Amniotic stem cell (primary cell): ENCODE measurements at places on chromosomes 7 and 10.

GRCh38 chr7:87480386-87480785 is 4.9 kb upstream of the ABCB4 start:
- DNase-seq = no peak

GRCh38 chr7:29199776-29200175 is 5.2 kb downstream of the CHN2 start:
- no peak for DNase-seq

- no peak for DNase-seq
Measured at GRCh38 chr7:116212869-116213268, 2.5 kb downstream of the TES start.

- no peak for DNase-seq
Measured at GRCh38 chr10:90245623-90246022, 544.2 kb downstream of the KIF20B start.

GRCh38 chr7:64874562-64875250 is 28.4 kb upstream of the ZNF273 start:
- no peak for DNase-seq

DNA sequence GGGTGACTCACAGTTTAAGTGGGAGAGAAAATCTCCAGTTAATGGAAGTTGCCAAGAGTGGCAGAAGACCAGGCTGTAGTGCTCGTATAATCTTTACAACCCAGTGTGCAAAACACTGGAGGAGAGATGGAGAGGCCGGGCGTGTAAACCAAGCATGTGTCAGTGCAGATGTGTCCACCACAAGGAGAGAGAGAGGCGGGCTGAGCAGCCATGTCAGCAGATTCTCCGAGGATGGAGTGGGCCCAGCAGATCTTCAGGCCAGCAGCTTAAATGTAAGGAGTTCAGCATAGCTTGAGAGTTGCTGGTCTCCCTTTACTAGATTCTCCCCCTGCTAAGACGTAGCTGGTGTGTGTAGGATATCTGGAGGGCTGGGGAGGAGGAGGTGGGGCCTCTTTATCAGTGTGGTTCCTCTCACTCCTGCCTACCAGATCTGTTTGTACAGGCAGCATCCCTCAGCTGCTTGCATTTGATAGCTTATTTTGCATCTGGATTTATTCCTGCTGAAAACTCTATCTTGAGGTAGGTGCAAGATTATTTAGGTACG is 13.7 kb downstream of the BPGM start:
- DNase-seq = no peak

DNA sequence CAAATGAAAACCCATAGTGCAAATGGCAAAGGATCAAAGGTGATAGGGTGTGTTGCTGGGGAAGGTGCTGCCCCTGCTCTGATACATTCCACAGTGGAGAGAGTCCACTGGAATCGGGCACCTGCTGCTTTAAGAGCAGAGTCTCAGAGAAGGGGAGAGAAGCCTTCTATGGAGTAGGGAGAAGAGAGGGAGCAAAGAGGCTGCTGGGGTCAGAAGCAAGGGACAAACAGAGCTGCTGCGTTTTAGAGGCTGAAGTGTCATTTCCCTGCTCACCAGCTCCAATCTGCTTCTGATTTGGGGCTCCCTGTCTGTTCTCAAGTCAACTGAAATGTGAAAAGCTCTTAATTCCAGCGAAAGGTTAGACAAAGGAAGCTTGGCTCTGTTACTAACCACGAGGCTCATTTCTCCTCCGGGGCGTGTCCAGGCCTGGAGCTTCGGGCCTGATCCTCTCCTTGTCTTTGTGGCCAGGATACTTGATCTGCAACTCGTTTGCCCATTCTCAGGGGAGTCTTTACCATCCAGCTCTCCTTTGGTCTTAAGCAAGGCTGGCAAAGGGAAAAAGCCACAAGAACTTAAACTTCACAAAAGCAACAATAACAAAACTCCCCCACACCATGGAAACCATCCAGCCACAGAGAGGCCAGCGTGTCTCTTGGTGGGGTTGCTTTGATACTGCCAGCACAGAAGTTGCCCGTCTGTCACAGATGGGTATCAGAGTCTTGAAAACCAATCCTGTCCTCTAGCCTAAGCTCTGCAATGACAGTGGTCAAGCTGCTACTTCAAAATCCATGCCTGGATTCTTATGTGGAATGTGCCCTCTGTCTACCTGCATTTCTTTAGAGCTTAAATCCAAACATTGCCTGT is 692.6 kb downstream of the SUGCT start:
- DNase-seq = no peak

DNA sequence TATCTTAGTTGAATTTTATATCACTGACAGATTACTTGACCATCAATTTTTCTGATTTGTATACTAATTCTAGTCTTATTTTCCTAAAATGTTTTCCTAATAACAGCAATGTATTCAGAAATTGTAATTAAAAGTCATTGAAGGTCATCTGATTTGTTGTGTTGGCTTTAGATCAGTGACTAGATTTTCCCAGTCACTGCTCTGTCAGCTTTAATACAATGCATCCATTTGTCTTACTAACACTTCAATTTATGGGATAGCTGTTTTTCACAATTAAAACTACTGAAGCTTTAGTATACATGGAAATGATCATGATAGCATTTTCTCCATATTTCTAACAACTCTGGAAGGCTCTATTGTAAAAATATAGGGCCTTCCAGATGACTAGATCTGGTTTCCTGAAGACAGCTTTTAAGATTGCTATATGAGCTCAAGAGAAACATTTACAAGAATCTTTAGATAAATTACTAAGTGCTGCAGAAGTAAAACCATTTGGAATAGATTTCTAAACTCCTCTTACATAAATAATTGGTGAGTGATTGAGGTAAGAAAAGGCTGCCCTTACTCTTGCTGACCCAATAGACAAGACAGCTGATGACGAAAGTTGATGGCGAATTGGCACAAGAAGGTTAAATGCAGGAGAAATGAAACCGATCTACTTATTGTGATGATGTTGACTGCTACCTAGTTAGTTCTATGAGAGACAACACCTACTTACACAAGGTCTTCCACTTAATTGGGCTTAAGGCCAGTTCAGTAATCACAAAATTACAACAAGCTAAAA is 74.1 kb downstream of the LRRTM3 start:
- no peak for DNase-seq

DNA sequence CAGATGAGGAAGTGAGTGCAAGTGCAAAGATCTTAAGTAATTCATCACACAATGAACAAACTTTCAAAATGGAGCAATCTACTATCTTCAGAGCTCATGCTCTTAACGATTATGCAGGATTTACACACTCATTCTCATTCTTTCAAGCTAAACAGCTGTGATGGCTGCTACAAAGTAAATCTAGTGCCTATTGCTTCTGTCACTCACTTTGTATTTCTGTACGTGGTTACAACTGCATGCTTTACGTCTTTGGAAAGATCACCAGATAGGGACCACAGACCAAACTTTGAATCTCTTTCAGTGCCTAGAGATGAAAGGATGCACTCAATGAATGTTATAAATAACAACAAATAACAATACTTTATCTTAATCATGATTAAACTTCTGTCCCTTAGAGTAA is 194.6 kb downstream of the MAGI2 start:
- no peak for DNase-seq

GRCh38 chr10:46014206-46014605 is 16.2 kb downstream of the NCOA4 start:
- DNase-seq = no peak

DNA sequence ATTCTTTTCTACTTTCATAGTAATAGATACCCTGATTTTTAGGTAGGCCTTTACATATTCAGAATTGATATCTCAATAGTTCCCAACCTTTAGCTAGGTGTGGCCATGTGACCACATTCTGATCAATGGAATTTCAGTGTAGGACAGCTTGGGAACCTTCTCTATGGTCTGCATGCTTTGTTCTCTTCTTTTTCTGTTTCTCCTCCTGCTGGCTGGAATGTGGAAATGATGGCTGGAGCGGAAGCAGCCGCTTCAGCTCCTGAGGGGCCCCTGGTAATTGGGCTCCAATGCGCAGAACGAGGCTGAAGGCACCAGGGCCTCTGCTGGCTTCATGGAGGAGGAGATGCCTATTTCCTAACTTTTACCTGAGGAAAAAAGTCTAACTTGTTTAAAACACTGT is 152.6 kb downstream of the ZMYND11 start:
- no peak for DNase-seq

DNA sequence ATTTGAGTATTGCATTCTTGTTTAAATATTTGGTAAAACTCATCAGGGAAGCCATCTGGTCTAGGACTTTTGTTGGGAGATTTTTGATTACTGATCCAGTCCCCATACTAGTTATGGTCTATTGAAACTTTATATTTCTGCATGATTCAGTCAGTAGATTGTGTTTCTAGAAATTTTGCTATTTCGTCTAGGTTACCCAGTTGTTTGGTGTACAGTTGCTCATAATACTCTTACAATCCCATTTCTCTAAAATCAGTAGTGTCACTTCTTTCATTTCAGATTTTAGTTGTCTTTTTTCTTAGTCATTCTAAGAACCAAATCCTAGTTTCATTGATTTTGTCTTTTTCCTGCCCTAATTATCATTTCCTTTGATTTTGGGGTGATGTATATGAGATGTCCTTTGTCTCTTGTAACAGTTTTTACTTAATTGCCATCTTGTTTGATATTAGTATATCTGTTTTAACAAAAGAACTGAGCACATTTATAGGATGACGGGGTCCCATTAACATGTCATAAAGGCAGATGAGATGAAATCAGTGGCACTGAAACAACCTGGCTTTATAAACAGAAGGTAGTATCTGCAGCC is 7.9 kb downstream of the MALSU1 start:
- DNase-seq = no peak

- DNase-seq = peak; percentile 88
Measured at GRCh38 chr10:51389415-51390321, 309.7 kb downstream of the CSTF2T start.

GRCh38 chr7:98230746-98231471 is 19.7 kb downstream of the BHLHA15 start:
- no peak for DNase-seq

DNA sequence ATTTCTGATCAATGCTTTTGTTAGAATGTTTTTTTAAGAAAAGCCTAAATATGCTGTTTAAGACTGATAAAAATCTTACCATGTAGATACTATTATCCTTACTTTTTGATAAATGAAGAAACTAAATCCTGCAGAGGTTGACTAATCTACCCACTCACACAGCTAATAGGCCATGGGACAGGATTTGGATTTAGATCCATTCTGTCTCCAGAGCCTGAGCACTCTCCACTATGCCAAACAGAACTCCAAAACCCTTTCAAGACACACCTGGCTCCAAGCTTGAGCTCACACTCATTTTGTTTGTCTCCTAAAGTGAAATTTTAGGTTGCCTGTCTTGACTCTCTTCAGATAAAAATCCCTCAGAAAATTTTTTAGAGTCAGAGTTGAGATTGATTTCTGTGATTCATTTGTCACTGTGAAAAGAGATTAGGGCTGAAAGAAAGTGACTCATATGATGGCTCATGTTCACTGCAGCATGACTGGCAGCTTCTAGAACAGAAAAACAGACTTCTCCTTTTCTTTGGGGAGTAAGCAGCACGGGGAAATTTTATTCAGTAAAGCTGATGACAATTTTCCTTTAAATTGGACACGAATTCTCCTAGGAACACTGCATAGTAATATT is 132.3 kb upstream of the POT1 start:
- DNase-seq = no peak

DNA sequence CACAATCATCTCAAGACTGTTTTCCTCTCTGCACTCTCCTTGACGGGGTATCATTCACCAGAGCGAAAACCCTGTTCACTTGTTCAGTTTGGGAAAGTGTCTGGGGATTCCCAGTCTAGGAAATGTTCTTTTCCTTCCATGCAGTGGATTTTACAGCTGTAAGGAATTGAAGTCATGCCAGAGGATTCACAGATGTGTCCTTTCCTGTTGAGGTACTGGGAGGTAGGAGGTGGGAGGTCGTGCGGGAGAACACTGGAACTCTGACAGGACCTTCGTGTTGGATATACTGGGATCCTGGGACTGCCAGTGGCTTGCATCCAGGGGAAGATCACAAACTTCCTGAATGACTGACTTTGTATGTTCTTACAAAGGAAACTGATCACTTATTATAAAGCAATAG is 185.5 kb downstream of the BMPER start:
- DNase-seq = no peak

DNA sequence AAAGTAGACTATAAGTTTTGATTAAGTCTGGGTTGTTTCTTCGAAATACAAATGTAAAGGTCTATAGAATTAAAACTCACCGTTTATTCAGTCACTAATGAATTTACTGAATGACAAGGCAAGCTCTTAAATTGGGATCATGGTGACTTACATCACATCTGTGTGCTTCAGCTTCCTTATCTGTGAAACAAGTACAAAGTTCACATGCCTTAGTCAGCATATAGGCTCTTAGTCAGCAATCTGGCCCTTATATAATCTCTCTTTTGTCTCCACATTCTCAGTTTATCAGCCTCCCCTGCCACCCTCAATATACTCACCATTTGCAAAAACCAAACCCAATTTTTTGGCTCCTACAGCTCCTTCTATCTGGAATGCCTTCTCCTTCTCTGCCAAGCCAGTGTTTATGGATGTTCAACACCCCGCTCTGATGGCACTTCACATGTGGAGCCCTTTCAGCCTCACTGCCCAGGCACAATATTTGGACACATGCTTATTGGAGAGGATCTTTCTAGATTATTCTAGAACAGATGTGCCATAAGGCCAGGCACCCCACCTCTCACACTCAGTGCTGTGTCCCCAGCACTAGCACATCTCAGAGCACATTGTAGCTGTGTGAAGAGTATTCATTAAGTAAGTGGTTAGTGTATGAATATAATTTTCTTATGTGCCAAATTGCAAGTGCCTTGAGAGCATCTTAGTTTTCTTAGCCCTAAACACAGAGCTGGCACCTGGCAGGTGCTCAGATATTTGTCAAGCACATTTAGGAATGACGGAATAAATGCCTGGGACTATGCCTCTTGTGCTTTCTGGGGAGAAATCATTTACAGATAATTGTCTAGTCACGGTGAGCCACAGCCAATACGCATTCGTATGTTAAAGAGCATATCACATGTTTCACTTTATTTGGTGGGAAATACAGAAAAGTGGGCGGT is 9.8 kb upstream of the LAMB1 start:
- no peak for DNase-seq

- no peak for DNase-seq
Measured at GRCh38 chr7:13109201-13109600, 421.8 kb downstream of the ARL4A start.

DNA sequence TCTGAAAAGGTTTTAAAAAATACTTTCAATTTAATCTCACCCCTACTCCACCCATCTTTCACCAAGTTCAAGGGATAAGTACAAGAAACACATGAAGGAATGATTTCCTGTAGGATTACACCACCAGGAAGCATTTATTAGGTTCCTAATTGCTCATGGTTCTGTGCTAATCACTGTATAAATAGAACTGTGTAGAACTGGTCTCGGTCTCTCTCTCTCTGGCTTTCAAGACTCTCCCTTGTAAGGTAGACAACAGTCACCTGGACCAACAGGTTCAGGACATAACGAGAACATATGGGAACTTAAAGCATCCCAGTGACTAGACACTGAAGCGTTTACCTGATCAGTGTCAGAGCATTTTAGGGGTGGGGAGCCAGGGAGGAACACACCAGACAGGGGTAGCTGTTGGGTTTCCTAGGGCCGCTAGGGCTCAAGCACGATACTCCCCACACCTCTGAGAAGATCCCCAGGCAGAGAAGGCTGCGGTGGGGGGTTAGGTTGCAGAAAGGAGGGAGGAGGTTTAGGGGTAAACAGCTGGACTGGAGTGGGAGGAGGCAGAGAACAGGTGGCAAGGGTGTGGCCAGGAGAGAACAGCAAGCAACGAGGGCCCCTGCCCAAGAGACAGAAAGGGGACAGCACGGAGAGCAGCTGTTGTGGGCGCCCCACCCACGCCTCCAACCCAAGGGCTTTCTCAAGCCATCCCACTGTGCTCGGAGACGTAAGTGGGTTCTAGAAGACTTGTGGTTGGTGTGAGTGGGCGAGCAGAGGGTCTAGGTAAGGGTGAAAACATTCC is 52.5 kb upstream of the USP6NL start:
- DNase-seq = no peak

GRCh38 chr10:80268266-80268665 is 21.2 kb downstream of the MAT1A start:
- no peak for DNase-seq
